Activated naive CD8-positive, alpha-beta T cell treated with anti-CD3 and anti-CD28 coated beads, Interleukin-2, amount 10 ng/mL, durations not matched to agents 7 days and 5 days (primary cell): ENCODE measurements at places on chromosomes 12 and 14. TPM values are rescaled to one million over a fixed set of nuclear protein-coding genes. Genes with fewer than 3 reads are reported as not detected.
A peak's percentile ranks its signal among the peaks of the same experiment; 100 is the strongest.

PSMA6 gene
- total RNA-seq, result 221 TPM

CKAP4 gene
- total RNA-seq, result 3.9 TPM

DNA sequence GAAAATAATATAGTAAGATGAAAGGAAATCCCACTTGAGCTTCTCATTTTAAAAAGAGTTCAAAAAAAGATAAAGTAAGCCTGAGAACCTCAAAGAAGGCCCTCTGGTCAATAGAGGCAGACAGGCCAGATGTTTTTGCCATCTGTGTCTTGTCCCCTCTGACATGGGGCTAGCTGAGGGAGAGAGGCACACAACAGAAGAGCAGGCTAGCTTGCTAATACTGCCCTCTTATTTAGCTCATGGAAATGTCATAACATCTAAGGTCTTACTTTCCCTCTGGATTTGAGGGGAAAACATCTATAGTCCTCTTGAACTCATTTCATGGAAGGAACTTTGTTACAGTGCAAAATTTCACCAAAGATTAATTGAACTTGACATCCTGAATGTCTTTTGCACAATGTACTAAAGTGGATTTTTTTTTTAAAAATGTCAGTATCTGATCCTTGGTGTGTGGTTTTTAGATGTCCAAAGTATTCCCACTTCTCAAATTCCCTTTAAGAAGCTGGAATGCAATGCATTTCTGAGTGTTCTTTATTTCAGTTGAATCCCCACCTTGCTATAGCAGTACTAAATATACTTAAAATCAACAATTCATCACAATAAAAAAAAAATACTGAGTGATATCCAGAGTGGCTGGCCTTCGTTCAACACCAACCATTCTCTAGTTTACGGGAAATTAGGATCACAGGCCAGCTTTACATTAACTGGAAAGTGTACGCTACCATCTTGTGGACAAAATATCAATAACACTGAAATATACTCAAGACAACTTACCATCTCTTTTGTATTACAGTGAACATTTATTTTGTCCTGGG, 176.7 kb downstream of the PAH start:
- H3K4me1 ChIP-seq, result peaks cover 1% of the 10 kb centered on the region
- H3K27me3 ChIP-seq, result peaks cover 6% of the 10 kb centered on the region
- H3K36me3 ChIP-seq, result no peaks in the 10 kb centered on the region
- H3K27ac ChIP-seq, result no peak overlapping the region
- H3K4me3 ChIP-seq, result no peak overlapping the region

POTEM gene
- not detected for total RNA-seq

DNA sequence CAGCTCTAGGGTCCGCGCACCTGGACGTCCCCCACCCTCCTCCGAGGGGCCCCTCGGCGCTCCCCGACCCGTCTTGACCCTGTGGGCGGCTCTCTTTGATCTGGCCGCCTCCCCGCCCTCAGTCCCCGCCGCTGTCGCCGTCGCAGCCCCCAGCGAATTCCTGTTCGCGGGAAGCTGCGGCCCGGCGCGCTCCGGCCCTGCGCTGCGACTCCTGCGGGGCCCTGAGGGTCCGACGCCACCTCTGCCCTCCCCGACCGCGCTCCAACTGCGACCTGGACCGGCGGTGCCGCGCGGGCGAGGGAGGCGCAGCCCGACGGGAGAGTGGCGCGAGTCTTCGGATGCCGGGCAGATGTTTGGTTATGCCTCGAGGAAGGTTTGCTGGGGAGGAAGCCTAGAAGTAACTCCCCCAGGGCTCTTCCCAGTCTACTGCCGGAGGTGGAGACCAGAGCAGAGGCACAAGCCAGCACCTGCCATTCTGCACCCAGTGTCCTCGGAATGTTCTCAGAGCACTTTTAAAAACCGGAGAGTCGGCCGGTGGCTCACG, 440 bp upstream of the ISM2 start:
- peaks cover 48% of the 10 kb centered on the region for H3K27me3 ChIP-seq
- H3K27ac ChIP-seq, result no peak overlapping the region
- DNase-seq, result peak; percentile 40

GRCh38 chr14:46581036-46581671, 70.4 kb downstream of the RPL10L start:
- no peaks in the 10 kb centered on the region for H3K4me1 ChIP-seq
- no peaks in the 10 kb centered on the region for H3K27me3 ChIP-seq
- H3K4me3 ChIP-seq, result no peak overlapping the region
- H3K36me3 ChIP-seq, result no peaks in the 10 kb centered on the region

OR6C2 gene
- total RNA-seq, result not detected

NDUFA12 gene
- 114 TPM for total RNA-seq

GRCh38 chr12:10247436-10248058, 34.9 kb downstream of the GABARAPL1 start:
- no peak for DNase-seq
- no peaks in the 10 kb centered on the region for H3K27me3 ChIP-seq
- no peak overlapping the region for H3K27ac ChIP-seq
- H3K4me1 ChIP-seq, result peaks cover 33% of the 10 kb centered on the region

DNA sequence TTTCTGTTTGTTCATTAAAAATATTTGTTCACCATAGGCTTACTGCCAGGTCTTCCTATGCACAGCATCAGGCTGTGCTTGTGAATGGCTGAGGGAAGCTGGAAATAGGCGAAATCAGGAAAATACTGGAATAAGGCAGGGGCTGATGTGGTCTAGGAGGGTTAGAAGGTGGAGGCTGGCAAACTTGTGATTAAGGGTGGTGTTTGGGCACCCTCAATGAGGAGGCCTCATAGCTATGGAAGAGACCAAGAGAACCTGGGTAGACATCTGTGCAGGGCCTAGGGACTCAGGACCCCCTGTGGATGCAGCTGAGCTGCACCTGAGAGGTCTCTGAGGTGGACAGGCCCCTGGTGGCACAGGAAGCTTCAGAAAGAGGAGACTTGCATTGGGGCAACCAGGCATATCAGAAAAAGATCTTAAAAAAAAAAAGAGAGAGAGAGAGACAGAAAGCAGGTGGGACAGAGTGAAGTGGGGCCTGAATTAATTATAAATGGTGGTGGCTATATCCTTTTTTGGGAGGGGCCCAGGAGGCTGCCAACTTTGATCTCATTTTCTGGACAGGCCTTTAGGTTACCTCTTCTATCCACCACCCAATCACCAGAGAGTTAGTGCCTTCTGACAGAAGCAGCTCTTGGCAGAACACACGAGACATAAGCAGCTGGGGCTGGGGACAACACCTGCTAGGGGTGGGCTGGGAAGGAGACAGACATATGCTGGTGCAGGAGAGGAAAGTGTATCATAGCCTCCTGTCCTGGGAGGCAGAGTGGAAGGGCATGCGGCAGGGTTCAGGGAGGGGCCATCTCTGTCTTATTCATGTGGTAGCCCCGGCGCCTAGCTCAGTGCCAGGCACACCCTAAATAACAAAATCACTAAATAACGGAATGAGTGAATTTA, 46.7 kb upstream of the ATP23 start:
- H3K4me1 ChIP-seq, result peaks cover 31% of the 10 kb centered on the region
- no peak overlapping the region for H3K4me3 ChIP-seq

FAM181A gene
- not detected for total RNA-seq

KLRC1 gene
- 12.1 TPM for total RNA-seq

DNA sequence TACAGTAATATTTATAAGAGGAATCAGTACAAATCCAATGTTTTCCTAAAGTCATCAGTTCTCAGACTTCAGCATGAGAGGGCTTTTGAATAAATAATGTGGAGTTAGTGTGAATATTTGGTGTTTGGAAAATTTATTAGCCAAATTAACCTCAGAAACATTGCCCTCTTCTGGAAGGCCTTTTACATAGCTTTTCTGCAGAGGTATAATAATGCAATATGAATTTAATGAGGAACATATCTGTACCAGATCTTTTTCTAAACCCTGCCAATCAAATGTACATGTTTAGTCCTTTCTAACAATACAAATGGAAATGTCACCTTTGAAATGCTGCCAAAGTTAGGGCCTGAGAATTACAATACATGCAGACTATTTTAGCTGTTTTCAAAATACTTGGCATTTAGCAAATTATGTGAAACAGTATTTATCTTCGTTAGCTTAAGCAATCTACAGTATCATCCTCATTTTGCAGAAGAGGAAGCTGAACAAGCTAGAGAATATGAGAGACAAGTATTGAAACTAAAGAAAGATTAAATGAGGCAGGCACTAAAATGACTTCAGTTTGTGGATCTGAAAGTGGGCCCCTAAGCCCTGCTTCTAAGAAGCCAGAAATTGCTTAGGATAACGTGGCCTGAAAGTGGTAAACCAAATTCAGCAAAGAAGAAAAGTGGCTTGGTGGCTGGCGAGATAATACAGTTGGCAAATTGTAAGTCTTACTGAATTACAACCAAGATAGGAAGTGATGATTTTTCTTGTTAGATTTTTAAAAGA, 60.4 kb upstream of the MANSC4 start:
- H3K4me3 ChIP-seq, result no peak overlapping the region
- no peak for DNase-seq
- H3K27me3 ChIP-seq, result peaks cover 13% of the 10 kb centered on the region
- no peak overlapping the region for H3K27ac ChIP-seq
- no peaks in the 10 kb centered on the region for H3K4me1 ChIP-seq

DNA sequence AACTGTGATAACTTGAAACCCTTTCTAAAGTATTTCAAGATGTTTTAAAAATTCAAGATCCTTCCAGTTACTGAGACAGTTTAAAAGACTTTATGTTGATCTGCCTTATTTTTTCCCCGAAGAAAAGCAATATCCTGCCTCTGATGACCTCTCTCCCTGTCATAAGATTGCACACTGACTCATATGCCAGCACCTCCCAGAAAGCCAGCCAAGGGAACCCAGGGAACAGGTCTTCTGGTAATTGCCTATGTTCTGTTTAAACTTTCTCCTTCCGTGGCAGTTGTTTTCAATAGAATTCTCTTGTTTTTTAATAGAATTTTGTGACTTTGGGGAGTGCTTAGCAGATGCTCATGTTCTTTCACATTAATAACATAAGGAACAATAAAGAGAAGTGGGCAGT, 300.2 kb upstream of the PRKD1 start:
- peaks cover 2% of the 10 kb centered on the region for H3K27me3 ChIP-seq
- DNase-seq, result no peak
- H3K4me3 ChIP-seq, result no peak overlapping the region
- no peaks in the 10 kb centered on the region for H3K36me3 ChIP-seq
- no peaks in the 10 kb centered on the region for H3K4me1 ChIP-seq
- no peak overlapping the region for H3K27ac ChIP-seq

- peaks cover 10% of the 10 kb centered on the region for H3K27me3 ChIP-seq
- DNase-seq, result no peak
- no peaks in the 10 kb centered on the region for H3K36me3 ChIP-seq
- H3K27ac ChIP-seq, result no peak overlapping the region
Observed at GRCh38 chr12:66203820-66204219, 14.8 kb downstream of the IRAK3 start.

DNA sequence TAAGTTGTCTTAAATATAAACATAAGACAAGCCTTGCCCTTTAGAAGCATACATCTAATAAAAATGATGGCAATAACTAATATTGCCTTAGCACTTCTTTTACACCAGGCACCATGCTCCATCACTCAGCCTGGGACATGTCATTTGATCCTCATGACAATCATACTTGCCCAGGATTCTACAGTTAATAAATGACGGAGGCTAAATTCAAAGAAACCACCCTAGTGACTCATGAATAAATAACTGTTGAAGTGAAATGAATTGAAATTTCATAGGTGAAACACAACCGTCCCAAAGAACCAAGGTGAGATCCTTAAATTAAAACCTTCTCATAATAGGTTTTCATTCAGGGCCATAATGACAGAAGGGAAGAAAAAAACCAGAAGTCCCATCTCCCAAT, 89.5 kb downstream of the GRIN2B start:
- DNase-seq, result no peak
- no peak overlapping the region for H3K27ac ChIP-seq
- no peaks in the 10 kb centered on the region for H3K27me3 ChIP-seq
- H3K4me3 ChIP-seq, result no peak overlapping the region
- H3K36me3 ChIP-seq, result no peaks in the 10 kb centered on the region
